ENCODE measurements at places on chromosomes 4 and X. TPM values are rescaled to one million over a fixed set of nuclear protein-coding genes. Genes with fewer than 3 reads are reported as not detected.

DNA sequence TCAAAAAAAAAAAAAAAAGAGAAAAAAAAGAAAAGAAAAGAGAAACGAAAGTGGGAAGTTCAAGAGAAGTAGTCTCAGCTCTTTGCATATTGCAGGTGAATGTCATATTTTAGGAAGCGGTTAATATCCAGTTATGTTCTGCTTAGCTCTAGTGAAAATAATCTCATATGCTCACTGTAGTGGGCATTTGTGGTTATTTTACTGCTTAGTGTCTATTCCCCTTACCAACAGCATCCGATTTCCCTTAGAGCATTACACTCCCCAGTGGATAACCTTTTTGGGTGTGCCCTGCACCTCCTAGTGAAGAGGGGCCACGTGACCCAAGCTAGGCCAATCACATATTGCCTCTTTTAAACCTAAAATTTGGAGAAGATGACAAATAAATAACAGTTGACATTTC, 111.2 kb upstream of the ZNF827 start:
- H3K27me3 ChIP-seq = peaks cover 18% of the 10 kb centered on the region
- H3K4me1 ChIP-seq = no peaks in the 10 kb centered on the region
- DNase-seq = no peak
- peaks cover 12% of the 10 kb centered on the region for H3K36me3 ChIP-seq
- H3K27ac ChIP-seq = no peak overlapping the region
- no peak overlapping the region for H3K4me3 ChIP-seq

DNA sequence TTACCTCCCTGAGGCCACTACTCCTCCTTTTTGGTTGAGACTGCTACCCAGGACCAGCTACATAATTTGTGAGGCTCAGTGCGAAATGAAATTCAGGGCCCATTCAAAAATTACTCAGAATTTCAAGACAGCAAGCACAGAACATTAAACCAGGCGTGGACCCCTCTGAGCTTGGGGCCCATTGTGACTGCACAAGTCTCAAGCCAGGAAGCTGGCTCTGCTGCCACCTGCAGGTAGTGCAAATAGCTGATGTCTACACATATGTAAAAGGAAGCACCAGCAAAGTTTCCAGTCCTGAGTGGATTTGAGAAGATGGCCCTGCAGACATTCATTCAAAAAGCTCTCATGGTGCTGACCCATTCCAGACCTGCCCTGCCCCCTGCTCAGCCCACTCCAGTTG, 213.4 kb upstream of the LNX1 start:
- H3K27me3 ChIP-seq = no peaks in the 10 kb centered on the region
- DNase-seq = no peak
- no peak overlapping the region for H3K4me3 ChIP-seq
- H3K4me1 ChIP-seq = no peaks in the 10 kb centered on the region

PDLIM3 gene
- not detected for polyA plus RNA-seq

DDX53 gene
- polyA plus RNA-seq = not detected

GUCY1B1 gene
- polyA plus RNA-seq = not detected

ARSH gene
- not detected for polyA plus RNA-seq

FGF13 gene
- polyA plus RNA-seq = not detected

DNA sequence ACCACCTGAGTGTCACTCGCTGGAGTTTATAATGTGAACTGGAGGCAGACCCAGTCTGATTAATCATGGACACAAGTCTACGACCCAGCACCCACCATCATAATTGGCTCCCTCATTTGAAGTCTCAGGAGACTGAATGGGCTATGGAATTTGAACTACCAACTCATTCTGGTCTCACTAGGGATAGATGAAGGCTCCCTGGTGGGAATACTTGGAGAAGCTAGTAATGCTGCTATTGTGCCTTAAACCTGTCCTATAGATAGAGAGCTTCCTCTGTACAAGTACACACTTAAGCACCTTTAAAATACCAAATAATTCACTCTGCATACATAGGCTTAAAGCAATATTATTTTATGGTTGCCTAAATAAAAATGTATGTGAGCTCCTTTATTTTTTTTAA, 90.8 kb upstream of the SMARCAD1 start:
- no peaks in the 10 kb centered on the region for H3K4me1 ChIP-seq
- no peak overlapping the region for H3K27ac ChIP-seq
- no peaks in the 10 kb centered on the region for H3K27me3 ChIP-seq

- H3K4me3 ChIP-seq = no peak overlapping the region
- no peaks in the 10 kb centered on the region for H3K4me1 ChIP-seq
- no peaks in the 10 kb centered on the region for H3K27me3 ChIP-seq
Observed at GRCh38 chrX:102846544-102847236, 90.4 kb upstream of the RAB40AL start.

SLC34A2 gene
- polyA plus RNA-seq = not detected

TMSB15A gene
- not detected for polyA plus RNA-seq

DNA sequence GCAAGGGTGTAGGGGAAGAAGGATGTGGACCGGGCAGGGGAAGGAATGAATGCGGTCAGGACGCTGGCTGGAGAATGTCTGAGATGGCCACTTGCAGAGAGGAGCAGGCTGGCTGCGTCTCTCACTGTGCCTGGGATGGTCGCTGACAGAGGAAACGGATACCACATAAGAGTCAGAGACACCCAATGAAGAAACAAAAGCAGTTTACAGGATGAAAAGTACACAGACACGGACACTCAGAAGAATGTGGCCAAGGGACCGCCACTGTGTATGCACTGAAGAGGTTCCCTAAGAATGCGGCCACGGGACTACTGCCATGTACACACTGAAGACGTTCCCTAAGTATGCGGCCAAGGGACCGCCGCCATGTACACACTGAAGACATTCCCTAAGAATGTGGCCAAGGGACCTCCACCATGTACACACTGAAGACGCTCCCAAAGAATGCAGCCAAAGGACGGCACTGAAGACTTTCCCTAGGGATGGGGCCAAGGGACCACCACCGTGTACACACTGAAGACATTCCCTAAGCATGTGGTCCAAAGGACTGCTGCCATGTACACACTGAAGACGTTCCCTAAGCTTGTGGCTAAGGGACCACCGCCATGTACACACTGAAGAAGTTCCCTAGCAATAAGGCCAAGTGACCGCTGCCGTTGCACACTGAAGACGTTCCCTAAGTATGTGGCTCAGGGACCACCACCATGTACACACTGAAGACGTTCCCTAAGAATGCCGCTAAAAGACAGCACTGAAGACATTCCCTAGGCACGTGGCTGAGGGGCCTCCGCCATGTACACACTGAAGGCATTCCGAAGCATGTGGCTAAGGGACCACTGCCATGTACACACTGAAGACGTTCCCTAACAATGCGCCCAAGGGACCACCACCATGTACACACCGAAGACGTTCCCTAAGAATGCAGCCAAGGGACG, 32.2 kb downstream of the DHRSX start:
- no peak overlapping the region for H3K4me3 ChIP-seq
- DNase-seq = no peak
- no peaks in the 10 kb centered on the region for H3K4me1 ChIP-seq

DNA sequence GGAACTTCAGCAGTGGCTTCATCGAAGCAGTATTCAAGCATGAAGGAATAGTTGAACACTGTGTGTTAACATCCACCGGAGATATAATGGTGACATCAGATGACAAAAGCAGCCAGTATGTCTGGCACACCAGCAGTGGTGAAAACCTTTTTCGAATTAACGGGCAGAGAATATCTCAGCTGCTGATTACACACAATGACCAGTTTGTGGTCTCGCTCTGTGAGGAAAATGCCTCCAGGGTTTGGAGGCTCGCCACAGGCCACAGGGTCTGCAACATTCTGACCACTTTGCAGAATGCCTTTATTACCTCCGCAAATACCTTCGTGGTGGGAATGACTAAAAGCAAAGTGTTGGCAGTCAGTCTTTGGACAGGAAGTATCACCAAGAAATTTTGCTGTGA, 201.5 kb downstream of the NWD2 start:
- H3K27me3 ChIP-seq = peaks cover 41% of the 10 kb centered on the region
- no peaks in the 10 kb centered on the region for H3K36me3 ChIP-seq
- no peaks in the 10 kb centered on the region for H3K4me1 ChIP-seq
- H3K4me3 ChIP-seq = no peak overlapping the region
- DNase-seq = no peak

TCP11X2 gene
- polyA plus RNA-seq = not detected

- H3K27me3 ChIP-seq = peaks cover 12% of the 10 kb centered on the region
- H3K4me1 ChIP-seq = no peaks in the 10 kb centered on the region
- H3K27ac ChIP-seq = no peak overlapping the region
- DNase-seq = no peak
- H3K4me3 ChIP-seq = no peak overlapping the region
Observed at GRCh38 chr4:119663160-119663788, 34.7 kb upstream of the PDE5A start.

DNA sequence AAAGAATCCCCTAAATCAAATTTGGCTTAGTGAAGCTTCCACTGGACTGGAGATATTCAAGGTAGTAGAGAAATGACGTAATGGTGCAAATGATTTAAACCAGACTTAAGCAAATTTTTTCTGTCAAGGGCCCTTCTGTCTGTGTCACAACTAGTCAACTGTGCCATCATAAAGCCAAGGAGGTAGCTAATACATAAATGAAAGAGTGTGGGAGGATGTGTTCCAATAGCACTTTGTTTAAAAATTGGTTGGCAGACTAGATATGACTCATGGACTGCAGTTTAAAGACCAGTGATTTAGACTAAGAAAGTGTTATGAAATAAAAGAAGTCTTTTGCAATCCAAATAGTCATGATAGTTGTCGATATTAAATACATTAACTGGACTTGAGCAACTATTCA, 24.3 kb upstream of the TEX13C start:
- no peaks in the 10 kb centered on the region for H3K36me3 ChIP-seq
- H3K4me1 ChIP-seq = peaks cover 12% of the 10 kb centered on the region
- no peak overlapping the region for H3K4me3 ChIP-seq
- no peak overlapping the region for H3K27ac ChIP-seq
- H3K27me3 ChIP-seq = no peaks in the 10 kb centered on the region
- DNase-seq = no peak

XAGE1A gene
- polyA plus RNA-seq = not detected

NPNT gene
- polyA plus RNA-seq = not detected

DNA sequence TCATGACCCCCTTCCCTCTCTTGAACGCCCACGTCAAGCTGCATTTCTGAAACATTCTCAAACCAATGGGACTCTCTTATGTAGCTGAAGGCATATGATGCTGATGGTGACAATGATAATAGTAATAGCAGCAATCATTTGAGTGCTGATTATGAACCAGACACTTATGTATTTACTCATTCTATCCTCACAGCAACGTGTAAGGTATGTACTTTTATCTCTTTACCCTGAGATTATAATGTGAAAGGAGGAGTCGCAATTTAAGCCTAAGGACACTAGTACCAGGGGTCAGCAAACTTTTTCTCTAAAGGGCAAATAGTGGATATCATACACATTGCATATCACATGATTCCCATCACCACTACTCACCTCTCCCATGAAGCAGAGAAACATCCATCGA, 8.5 kb downstream of the PGM2 start:
- H3K27ac ChIP-seq = no peak overlapping the region
- H3K36me3 ChIP-seq = peaks cover 18% of the 10 kb centered on the region
- no peak for DNase-seq

- no peaks in the 10 kb centered on the region for H3K36me3 ChIP-seq
- H3K27me3 ChIP-seq = peaks cover 15% of the 10 kb centered on the region
- H3K27ac ChIP-seq = no peak overlapping the region
- H3K4me1 ChIP-seq = no peaks in the 10 kb centered on the region
Observed at GRCh38 chr4:18366892-18367291, 345.3 kb upstream of the LCORL start.

DNA sequence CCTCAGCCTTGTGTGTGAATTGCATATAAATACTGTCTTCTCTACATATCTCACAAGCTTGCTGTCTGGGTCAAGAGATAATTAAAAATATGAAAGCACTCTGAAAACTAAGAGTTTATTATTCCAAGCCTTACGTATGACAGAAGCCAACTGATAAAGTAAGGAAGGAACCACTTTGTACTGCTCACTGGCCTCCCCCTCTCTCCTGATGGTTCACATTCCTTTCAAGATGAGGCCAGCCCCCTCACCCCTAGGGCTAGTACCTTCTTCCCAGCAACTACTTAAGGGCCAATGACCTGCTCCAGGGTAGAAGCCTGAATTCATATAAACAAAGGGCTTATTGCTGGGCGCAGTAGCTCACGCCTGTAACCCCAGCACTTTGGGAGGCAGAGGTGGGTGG, 5.4 kb upstream of the SOWAHD start:
- H3K36me3 ChIP-seq = no peaks in the 10 kb centered on the region
- peak overlapping the region; percentile 98 for H3K27ac ChIP-seq
- DNase-seq = no peak
- H3K4me1 ChIP-seq = peaks cover 59% of the 10 kb centered on the region

GRCh38 chrX:48958635-48959094, 1.3 kb upstream of the OTUD5 start:
- peak overlapping the region; percentile 100 for H3K27ac ChIP-seq
- no peaks in the 10 kb centered on the region for H3K36me3 ChIP-seq
- peak overlapping the region; percentile 97 for H3K4me3 ChIP-seq
- H3K27me3 ChIP-seq = no peaks in the 10 kb centered on the region

- H3K4me1 ChIP-seq = no peaks in the 10 kb centered on the region
- H3K27me3 ChIP-seq = no peaks in the 10 kb centered on the region
- no peak for DNase-seq
Observed at GRCh38 chr4:57098941-57099340, 11.2 kb downstream of the IGFBP7 start.

- no peak for DNase-seq
- no peaks in the 10 kb centered on the region for H3K4me1 ChIP-seq
- H3K27me3 ChIP-seq = peaks cover 7% of the 10 kb centered on the region
- H3K27ac ChIP-seq = no peak overlapping the region
Observed at GRCh38 chr4:109015413-109015810, 252.6 kb upstream of the ETNPPL start.
